SK-N-DZ (cell line): ENCODE measurements at places on chromosomes 3 and 15.
A peak's percentile ranks its signal among the peaks of the same experiment; 100 is the strongest.

- DNase-seq: peak; percentile 60
Observed at GRCh38 chr3:49903451-49904424, at the start of gene MST1R. Gene MST1R (minus strand): TSS chr3:49903873. CDS start chr3:49903609, 264 bp downstream.

GRCh38 chr3:144053121-144053520 lies 81.5 kb downstream of the DIPK2A start:
- no peak for DNase-seq

DNA sequence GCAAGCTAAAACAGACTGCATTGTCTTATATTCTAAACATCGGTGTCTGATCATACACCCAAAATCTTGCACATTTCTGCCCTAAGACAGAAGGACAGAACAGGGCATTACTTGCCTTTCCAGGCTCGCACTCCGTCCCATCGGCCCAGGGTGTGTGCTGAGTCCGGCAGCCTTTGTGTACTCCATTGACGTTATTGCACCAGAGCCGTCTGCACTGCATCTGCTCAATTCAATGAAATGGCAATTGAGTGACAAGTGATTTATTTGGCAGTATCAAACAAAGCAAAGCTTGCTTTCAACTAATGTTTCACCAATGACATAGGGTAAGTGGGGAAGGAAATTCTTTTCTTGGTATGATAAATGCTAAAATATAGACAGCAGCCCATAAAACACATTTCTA lies 40.0 kb downstream of the ADAMTS9 start:
- peak; percentile 3 for DNase-seq

GRCh38 chr3:21356402-21356801 lies 394.6 kb downstream of the ZNF385D start:
- DNase-seq: no peak

- no peak for DNase-seq
Observed at GRCh38 chr3:49727154-49727923, 3.6 kb upstream of the GMPPB start.

- no peak for DNase-seq
Observed at GRCh38 chr15:74235962-74236361, at the start of gene CCDC33. Gene CCDC33 (plus strand): TSS chr15:74236326. CDS start chr15:74236720, 394 bp downstream.

DNA sequence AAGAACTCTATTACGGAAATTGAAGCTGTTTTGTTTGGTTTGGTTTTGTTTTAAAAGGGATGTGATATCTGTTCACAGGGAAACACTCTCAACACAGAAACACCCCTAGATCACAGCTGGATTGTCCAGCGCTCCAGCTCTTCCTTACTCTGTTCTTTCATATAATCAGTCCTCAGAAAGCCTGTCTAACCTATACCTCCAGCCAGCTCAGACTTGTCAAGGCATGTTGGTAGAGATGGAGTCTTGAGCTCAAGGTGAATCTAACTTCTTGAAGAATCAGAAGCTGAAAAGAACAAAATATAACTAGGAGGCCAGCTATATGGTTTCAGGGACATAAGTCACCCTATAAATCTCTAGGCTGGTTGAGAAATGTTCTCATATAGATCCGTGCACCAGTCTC lies 110.2 kb upstream of the EPHA3 start:
- no peak for DNase-seq

GRCh38 chr15:96457841-96458240 lies 127.3 kb downstream of the NR2F2 start:
- no peak for DNase-seq

DNA sequence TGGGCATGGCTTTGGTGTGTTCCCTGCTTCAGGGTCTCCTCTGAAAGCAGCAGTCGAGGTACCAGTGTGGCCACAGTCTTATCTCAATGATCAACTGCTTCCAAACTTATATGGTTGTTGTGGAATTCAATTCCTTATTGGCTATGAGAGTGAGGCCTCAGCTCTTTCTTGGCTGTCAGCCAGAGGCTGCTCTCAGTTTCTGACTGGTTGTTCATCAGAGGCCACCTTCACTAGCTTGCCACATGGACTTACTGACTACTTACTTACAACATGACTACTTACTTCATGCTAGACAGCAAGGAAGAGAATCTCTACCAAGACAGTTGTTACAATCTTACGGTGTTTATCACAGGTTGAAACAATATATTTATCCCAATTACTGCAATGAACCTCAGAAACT lies 789.2 kb downstream of the DIPK2A start:
- DNase-seq: peak; percentile 38

DNA sequence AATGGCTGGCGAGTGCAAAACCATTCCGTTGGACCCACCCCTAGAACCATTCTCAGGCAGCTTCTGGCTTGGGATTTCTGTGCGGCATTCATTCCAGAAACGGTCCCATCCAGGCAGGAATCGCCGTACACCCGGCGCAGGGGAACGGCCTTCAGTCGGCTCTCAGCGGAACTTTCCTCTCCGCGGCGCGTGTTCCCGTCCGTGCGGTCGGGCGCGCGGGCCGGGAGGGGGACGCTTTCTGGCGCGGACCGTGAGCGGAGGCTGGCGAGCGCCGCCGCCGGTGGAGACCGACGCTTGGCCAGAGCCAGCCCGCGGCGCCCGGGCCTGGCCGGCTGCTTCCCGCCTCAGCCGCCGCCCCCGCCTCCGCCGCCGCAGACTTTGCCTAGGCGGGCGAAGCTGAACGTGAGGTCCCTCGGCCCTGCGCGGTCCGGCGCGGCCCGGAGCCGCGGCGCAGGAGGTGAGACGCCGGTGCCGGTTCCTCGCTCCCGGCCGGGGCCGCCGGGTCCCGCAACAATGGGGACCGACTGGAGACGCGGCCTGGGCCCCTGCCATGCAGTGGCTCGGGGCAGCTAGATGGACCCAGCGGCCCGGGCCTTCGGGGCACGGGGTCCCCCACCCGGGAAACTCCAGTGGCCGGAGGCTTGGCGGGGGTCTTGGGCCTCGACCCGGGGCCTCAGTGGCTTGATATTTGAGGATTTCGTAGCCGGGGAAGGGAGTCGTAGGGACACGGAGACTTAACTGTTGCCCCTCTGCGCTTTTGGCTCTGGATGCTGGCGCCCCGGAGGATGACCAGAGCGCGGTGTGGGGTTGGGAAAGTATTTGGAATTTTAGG lies at the start of gene RAD54L2:
RAD54L2 (plus strand) TSS at position 261 of the 832 bp plus-strand sequence. CDS start 51,702 bp downstream, outside the sequence.
- DNase-seq: peak; percentile 76

- DNase-seq: no peak
Observed at GRCh38 chr15:64897345-64897985, 14.2 kb upstream of the ANKDD1A start.

GRCh38 chr3:9933561-9934234 lies at the start of gene CRELD1:
Gene CRELD1 (plus strand): TSS chr3:9933834. CDS start chr3:9934439, 605 bp downstream.
- DNase-seq: peak; percentile 99
